ENCODE measurements at places on chromosomes 6 and 20.

- DNase-seq, result no peak
Observed at GRCh38 chr6:37486121-37486839, 13.4 kb downstream of the CCDC167 start.

GRCh38 chr6:43180985-43181384 lies 1.0 kb upstream of the CUL9 start:
- DNase-seq, result no peak

- DNase-seq, result no peak
Observed at GRCh38 chr6:105779110-105779509, 307.0 kb upstream of the PRDM1 start.

DNA sequence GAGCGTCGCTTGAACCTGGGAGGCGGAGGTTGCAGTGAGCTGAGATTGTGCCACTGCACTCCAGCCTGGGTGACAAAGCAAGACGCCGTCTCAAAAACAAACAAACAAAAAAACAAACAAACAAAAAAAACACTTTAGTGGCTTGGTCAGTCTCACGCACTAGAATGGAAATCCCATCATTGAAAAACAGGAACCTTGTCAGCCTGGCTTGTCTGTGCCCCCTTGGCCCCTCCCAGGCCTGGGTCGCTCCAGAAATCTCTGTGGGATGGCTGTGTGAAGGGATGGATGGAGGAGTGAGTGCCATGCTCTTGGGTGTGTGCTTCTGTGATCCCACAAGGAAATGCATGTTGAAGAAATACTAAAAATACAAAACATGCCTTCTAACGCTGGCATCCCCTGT lies 20.9 kb upstream of the NAA20 start:
- DNase-seq, result no peak

GRCh38 chr20:33915726-33916331 lies 77.9 kb upstream of the RALY start:
- peak; percentile 36 for DNase-seq

DNA sequence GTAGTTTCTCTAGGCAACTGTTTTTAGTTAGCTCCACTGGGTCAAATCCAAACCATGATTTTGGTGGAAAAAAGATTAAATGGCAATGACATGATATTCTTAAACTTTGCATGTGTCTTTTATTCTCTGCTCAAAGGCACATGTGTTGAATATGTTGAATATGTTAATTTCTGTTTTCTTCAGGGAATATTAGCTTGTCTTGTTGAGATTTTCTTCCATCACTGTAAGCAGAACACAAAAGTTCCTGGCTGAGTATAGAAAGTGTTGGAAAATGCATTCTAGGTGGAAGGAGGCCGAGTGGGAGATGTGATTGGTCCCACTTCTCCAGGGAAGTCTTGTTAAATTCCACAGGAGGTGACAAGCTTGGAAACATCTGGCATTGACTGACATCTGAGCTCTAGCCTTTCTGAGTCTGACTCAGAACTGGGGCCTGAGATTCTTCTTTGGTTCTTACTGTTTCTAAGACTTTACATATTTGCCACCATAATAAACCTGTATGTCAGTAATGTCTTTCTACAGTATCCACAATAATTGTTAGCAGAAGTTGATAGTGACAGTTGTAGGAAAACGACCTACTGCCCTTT lies 81.1 kb downstream of the LAMA4 start:
- no peak for DNase-seq

- DNase-seq, result no peak
Observed at GRCh38 chr20:20078041-20078440, 25.7 kb downstream of the CFAP61 start.

DNA sequence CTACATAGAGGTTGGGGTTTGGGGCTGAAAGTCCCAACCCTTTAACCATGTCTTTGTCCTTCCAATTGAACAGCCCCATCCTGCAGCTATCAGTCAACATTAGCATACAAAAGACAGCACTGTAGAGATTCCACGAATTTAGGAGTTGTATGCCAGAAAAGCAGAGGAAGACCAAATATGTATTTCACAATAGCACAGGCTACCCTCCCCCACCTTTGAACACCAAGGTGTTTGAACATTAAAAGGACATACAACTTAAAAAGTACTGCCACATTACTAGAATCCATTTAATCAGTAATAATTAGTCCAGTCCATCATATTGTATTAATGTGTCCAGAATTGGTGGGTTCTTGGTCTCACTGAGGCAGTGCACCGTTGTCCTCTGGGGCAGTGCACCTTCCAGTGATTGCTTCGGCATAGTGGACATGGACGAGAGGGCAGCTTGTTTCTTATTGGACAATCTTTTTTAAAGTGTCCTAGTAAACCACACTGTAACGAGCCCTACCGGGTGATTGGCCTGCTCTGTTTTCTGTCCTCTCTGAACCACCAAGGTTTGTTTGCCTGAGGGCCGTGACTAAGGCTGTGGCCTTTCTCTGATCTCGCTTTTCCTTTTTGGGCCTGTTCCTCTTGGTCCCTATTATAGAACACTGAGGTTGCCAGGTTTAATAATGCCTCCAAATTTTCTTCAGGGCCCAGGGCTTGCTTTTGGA lies 36.4 kb downstream of the GSTA4 start:
- no peak for DNase-seq

GRCh38 chr6:47603995-47604394 lies 94.4 kb upstream of the ADGRF4 start:
- DNase-seq, result no peak

GRCh38 chr20:60046011-60046413 lies 87.8 kb downstream of the CDH26 start:
- no peak for DNase-seq

GRCh38 chr6:22320750-22321149 lies 23.9 kb upstream of the PRL start:
- no peak for DNase-seq

GRCh38 chr6:73134588-73134987 lies 90.7 kb downstream of the KHDC1L start:
- DNase-seq, result peak; percentile 4

DNA sequence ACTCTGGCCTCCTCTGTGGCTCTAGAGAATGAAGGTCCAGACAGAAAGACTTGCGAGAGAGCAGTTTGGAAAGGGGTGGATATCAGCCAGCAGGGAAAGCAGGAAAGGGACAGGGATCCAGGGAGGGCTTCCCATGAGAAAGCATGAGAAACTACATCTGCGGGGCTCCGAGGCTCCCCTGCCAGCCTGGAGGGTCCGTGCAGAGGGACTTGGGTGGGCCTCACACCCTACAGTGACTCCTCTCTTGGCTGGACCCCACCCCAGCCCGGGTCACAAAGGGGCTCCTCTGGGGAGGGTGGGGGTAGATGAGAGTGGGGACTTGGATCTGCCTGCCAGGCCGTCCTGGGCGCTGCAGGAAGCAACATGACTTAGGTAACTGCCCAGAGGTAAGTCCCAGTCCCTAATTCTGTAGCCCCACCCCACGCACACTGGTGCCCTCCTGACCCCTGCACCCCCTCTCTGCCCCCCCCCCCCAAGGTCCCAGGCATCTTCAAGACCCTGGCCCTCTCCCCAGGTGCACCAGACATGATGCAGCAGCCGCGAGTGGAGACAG lies at the start of gene TMEM239:
TSS of gene TMEM239 (plus strand) at position 335 of the 553 bp plus-strand sequence. CDS start at position 526, 191 bp downstream.
- DNase-seq, result no peak

DNA sequence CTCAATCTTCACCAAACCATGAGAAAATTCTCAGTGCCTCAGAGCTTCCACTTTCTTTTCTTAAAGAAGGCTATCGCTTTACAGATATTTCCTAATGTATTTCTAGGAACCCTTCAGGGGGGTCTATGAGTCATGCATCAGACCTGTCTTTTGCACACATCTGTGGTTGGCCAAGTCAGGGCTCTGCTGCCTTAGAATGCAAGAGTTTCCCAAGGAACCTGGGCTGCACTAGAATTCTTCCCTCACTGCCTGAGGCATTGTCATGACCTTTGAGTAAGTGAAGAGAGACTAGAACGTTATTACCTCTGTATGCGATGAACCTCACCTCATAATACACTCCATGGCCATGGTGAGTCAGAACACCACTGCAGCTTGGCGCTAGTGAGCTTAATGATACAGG lies 365.0 kb upstream of the ID4 start:
- DNase-seq, result no peak

GRCh38 chr6:91569071-91569470 lies 982.2 kb upstream of the MAP3K7 start:
- no peak for DNase-seq

- no peak for DNase-seq
Observed at GRCh38 chr6:16670183-16670582, 91.1 kb downstream of the ATXN1 start.

GRCh38 chr6:73079978-73080377 lies 145.3 kb downstream of the KHDC1L start:
- DNase-seq, result no peak

GRCh38 chr6:147621263-147621662 lies 112.8 kb downstream of the SAMD5 start:
- no peak for DNase-seq

GRCh38 chr6:13800615-13801014 lies 13.7 kb downstream of the MCUR1 start:
- DNase-seq, result no peak

GRCh38 chr6:78538002-78538401 lies 329.3 kb upstream of the IRAK1BP1 start:
- DNase-seq, result no peak
